ENCODE measurements at places on chromosomes 2 and 18. TPM values are rescaled to one million over a fixed set of nuclear protein-coding genes. Genes with fewer than 3 reads are reported as not detected.

TANC1 gene
- total RNA-seq, result 53.0 TPM

DNA sequence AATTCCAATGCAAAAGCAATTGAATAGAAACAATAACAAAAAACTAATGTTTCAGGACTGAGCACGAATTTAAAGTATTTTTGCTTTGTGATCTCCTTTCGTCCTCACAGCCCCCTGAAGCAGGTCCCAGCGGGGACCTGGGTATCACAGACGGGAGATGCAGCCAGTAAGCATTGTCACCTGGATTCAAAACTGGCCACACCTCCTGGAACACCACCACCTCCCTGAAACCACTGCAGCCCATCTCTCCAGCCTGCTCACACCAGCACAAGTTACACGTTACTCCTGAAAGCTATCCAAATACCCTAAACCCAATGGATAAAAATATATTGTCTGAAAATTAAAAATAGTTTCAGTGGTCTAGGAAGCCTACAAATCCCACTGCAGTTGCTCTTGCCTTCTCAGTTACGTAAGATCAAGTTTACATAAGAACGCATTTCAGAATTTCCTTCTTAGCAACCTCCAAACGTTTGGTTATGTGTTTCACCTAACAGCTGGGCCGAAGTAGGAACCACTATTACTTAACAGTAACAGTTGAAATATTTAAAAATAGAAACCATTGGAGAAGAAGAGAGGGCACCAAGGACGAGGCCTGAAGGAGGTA lies 178.0 kb downstream of the HDAC4 start:
- H3K27me3 ChIP-seq, result no peaks in the 10 kb centered on the region
- DNase-seq, result no peak
- peak overlapping the region; percentile 39 for H3K4me3 ChIP-seq
- H3K36me3 ChIP-seq, result no peaks in the 10 kb centered on the region

- H3K27me3 ChIP-seq, result no peaks in the 10 kb centered on the region
- H3K36me3 ChIP-seq, result peaks cover 24% of the 10 kb centered on the region
- no peak overlapping the region for H3K27ac ChIP-seq
- no peak for DNase-seq
Observed at GRCh38 chr2:156326526-156327095, 5.9 kb downstream of the NR4A2 start.

KYNU gene
- 4.5 TPM for total RNA-seq

GRCh38 chr2:142868229-142868762 lies 9.2 kb upstream of the KYNU start:
- no peaks in the 10 kb centered on the region for H3K36me3 ChIP-seq
- H3K4me3 ChIP-seq, result no peak overlapping the region
- DNase-seq, result no peak
- H3K27me3 ChIP-seq, result no peaks in the 10 kb centered on the region

VWC2L gene
- total RNA-seq, result not detected

HK2 gene
- 3.7 TPM for total RNA-seq

- no peak overlapping the region for H3K27ac ChIP-seq
- no peak for DNase-seq
- H3K4me1 ChIP-seq, result no peaks in the 10 kb centered on the region
Observed at GRCh38 chr2:70596739-70597138, 43.1 kb upstream of the TGFA start.

- no peaks in the 10 kb centered on the region for H3K36me3 ChIP-seq
- no peak overlapping the region for H3K4me3 ChIP-seq
- peak; percentile 77 for DNase-seq
- no peaks in the 10 kb centered on the region for H3K27me3 ChIP-seq
- H3K4me1 ChIP-seq, result peaks cover 8% of the 10 kb centered on the region
Observed at GRCh38 chr18:45464619-45465018, 150.7 kb upstream of the SLC14A2 start.

MAL gene
- 23.3 TPM for total RNA-seq

- no peaks in the 10 kb centered on the region for H3K36me3 ChIP-seq
- H3K4me3 ChIP-seq, result no peak overlapping the region
- no peak overlapping the region for H3K27ac ChIP-seq
- peaks cover 18% of the 10 kb centered on the region for H3K4me1 ChIP-seq
- DNase-seq, result no peak
Observed at GRCh38 chr2:72270556-72271275, 123.1 kb upstream of the CYP26B1 start.

DNA sequence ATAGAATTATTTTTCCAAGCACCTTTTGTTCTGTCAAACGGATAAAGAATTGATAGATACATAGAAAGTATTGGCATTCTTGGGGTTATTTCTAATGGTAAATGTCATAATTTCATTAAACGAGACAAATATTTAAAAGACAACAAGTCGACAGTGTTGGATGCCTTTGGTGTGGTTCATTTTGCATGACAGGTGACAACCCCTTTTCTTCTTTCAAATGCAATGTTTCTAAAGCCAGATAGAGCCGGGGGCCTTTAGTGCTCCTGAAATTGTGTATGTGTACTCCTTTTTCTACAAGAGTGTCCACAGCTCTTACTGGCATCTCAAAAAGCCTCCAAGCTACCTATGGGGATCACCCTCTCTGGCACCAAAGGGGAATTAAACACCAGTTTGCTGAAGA lies 350.8 kb upstream of the ID2 start:
- no peak overlapping the region for H3K4me3 ChIP-seq
- H3K36me3 ChIP-seq, result no peaks in the 10 kb centered on the region
- H3K4me1 ChIP-seq, result peaks cover 22% of the 10 kb centered on the region
- no peaks in the 10 kb centered on the region for H3K27me3 ChIP-seq
- no peak overlapping the region for H3K27ac ChIP-seq
- DNase-seq, result no peak

L3MBTL4 gene
- total RNA-seq, result 2.0 TPM

GRCh38 chr18:12397254-12397653 lies 10.5 kb upstream of the PRELID3A start:
- H3K4me3 ChIP-seq, result no peak overlapping the region
- H3K27ac ChIP-seq, result no peak overlapping the region
- DNase-seq, result no peak
- no peaks in the 10 kb centered on the region for H3K36me3 ChIP-seq

- peaks cover 26% of the 10 kb centered on the region for H3K4me1 ChIP-seq
- H3K27ac ChIP-seq, result peak overlapping the region; percentile 69
- no peaks in the 10 kb centered on the region for H3K27me3 ChIP-seq
- no peak overlapping the region for H3K4me3 ChIP-seq
- no peaks in the 10 kb centered on the region for H3K36me3 ChIP-seq
- no peak for DNase-seq
Observed at GRCh38 chr18:63161032-63161760, 158.4 kb downstream of the BCL2 start.

CENPA gene
- total RNA-seq, result not detected

DHRS9 gene
- 0.99 TPM for total RNA-seq

DNA sequence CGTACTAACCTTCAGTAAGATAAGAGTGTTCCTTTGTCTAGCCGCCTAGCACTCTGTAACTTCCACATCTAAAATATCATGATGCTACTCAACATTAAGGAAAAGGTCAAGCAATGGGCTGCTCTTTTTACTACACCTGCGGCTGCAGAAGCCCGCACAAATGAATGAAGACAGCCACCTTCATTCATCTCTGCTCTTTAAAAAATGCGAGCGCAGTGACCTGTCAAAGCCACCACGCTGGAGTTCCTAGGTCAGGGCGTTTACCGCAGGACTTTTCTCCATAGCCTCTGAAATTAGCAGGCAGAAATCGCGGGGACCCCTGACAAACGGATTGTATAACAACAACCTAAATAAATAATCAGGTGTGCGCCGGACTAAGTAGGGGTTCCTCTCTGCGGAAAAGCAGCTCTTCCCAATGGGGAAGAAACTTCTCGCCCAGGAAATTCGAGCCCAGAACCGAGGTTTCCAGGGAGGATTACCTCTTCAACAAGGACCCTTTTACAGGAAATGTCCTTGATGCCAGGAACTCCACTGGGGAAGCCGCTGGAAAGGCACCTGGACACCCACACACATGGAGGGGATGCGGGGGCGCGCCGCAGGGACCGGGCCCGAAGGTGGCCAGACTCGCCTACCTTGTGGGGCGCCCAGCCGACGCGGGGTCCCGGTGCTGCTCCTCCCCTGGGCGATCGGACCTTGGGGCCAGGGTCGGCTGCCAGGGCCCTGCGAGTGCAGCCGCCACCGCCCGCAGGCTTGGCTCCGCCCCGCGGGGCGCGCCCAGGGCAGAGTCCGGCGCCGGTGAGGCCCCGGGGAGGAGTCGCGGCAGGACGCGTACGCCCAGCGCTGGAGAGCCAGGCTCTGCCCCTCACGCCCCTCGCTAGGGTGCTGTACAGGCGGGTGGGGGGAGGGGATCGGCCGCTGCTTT lies at the start of gene CCDC68:
Gene CCDC68, minus strand, starts transcription at position 758 of the 922 bp plus-strand sequence. CDS start 16,670 bp downstream, outside the sequence.
- no peaks in the 10 kb centered on the region for H3K4me1 ChIP-seq
- peak within 1 kb of the TSS; percentile 45 for H3K4me3 ChIP-seq
- peaks cover 31% of the 10 kb centered on the region for H3K27me3 ChIP-seq
- no peaks in the 10 kb centered on the region for H3K36me3 ChIP-seq
- peak; percentile 66 for DNase-seq
- peak within 1 kb of the TSS; percentile 33 for H3K27ac ChIP-seq

DNA sequence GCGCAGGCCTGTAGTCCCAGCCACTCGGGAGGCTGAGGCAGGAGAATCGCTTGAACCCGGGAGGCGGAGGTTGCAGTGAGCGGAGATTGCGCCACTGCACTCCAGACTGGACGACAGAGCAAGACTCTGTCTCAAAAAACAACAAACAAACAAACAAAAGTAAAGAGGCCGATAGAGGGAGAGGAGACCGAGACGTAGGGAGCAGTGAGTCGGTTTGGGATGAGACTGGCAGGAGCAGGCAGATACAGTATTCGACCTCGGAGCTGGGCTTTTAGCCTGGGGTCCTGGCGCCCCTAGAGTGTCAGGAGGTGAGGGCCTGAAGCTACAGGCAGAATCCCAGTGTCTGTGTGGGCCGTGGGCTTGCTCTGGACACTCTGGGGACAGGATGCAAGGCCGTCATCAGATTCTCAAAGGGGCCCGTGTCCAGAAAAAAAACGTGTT lies 51.2 kb downstream of the SLC4A1AP start:
- H3K4me1 ChIP-seq, result peaks cover 21% of the 10 kb centered on the region
- H3K4me3 ChIP-seq, result peak overlapping the region; percentile 56
- no peaks in the 10 kb centered on the region for H3K27me3 ChIP-seq

RPRM gene
- total RNA-seq, result 3.3 TPM

DNA sequence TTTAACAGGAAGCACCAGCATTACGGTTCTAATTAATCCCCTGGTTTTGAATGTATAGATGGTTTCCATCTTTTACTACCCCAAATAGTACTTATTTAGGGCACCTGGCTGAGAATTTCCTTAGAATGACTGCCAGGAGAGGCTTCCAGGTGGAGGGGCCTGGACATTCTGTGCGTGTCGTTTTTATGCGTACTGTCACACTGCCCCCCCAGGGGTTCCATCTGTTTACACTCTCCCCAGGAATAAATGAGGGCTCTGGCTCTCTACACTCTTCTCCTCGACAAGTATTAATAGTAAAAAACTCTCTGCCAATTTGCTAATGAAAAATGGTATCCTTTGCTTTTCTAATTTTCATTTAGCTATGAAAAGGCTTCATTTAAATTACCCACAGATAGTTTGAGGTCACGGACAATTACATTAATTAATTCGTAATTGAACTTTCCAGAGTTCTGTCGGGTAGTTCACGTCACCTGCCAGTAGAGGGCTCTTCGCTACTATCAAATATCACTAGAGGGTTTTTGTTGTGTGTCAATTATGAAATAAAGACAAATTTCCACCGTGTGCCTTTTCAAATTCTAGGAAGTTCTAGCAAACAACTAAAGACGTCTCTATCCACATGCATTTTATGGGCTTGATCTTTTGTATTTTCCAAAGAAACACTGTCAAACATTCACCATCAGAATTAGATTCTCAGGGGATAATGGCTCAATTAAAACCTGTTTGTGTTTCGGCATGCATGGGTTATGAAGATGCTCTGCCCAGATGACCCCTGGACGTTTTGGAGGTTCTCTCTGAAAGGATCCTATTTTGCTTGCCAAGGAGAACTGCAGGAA lies 88.8 kb upstream of the ASB18 start:
- no peak overlapping the region for H3K27ac ChIP-seq
- H3K36me3 ChIP-seq, result no peaks in the 10 kb centered on the region
- DNase-seq, result no peak
- H3K4me1 ChIP-seq, result no peaks in the 10 kb centered on the region
- H3K27me3 ChIP-seq, result no peaks in the 10 kb centered on the region
- no peak overlapping the region for H3K4me3 ChIP-seq

- no peaks in the 10 kb centered on the region for H3K36me3 ChIP-seq
- peaks cover 26% of the 10 kb centered on the region for H3K4me1 ChIP-seq
- H3K27me3 ChIP-seq, result no peaks in the 10 kb centered on the region
- no peak overlapping the region for H3K27ac ChIP-seq
Observed at GRCh38 chr2:218015586-218016521, 13.1 kb upstream of the TNS1 start.

DNA sequence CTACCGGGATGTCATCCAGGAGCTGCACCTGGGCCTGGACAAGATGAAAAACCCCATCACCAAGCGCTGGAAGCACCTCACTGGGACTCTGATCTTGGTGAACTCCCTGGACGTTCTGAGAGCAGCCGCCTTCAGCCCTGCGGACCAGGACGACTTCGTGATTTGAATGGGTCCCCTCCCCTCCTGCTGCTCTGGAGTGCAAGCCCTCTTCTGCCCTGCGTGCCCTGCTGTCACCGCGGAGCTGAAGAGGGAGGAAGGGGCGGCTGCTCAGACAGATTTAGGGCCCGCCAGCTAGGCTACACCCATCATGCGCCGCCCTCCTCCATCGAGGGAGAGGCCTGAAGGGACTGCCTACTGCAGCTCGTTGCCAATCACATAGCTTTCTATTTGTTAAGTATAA lies 101.8 kb downstream of the SH3BP4 start:
- H3K4me1 ChIP-seq, result peaks cover 19% of the 10 kb centered on the region
- no peak overlapping the region for H3K4me3 ChIP-seq
- peaks cover 26% of the 10 kb centered on the region for H3K36me3 ChIP-seq
- no peak overlapping the region for H3K27ac ChIP-seq
- H3K27me3 ChIP-seq, result no peaks in the 10 kb centered on the region

GRCh38 chr18:73059280-73059679 lies 191.5 kb upstream of the NETO1 start:
- no peaks in the 10 kb centered on the region for H3K27me3 ChIP-seq
- no peaks in the 10 kb centered on the region for H3K4me1 ChIP-seq
- no peak overlapping the region for H3K27ac ChIP-seq
- no peaks in the 10 kb centered on the region for H3K36me3 ChIP-seq
- no peak overlapping the region for H3K4me3 ChIP-seq
- no peak for DNase-seq

PROC gene
- not detected for total RNA-seq

DNA sequence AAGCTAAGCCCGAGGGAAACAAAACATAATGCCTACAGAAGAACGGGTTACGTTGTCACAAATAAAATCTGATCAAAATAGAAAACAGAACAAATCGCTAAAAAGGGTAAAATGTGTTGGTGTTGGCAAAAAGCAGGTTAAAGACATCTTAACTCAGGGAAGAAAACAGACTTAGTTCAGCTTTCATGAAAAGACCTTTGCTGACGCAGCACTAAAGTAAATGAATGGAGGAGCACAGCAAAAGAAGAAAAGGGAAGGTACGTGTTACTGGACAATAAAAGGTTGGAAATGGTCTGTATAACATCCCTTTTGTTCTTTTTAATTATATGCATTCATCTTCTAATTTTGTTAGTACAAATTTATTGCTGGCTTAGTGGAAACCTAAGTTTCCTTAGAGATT lies 117.4 kb upstream of the DSEL start:
- H3K4me1 ChIP-seq, result no peaks in the 10 kb centered on the region
- no peak for DNase-seq
- no peak overlapping the region for H3K4me3 ChIP-seq
- H3K27ac ChIP-seq, result no peak overlapping the region

SOCS6 gene
- 14.1 TPM for total RNA-seq

LIMS3 gene
- 7.0 TPM for total RNA-seq

Measured in esophagus muscularis mucosa (tissue), 4 donors.